ENCODE measurements at places on chromosomes 12 and 14.

DNA sequence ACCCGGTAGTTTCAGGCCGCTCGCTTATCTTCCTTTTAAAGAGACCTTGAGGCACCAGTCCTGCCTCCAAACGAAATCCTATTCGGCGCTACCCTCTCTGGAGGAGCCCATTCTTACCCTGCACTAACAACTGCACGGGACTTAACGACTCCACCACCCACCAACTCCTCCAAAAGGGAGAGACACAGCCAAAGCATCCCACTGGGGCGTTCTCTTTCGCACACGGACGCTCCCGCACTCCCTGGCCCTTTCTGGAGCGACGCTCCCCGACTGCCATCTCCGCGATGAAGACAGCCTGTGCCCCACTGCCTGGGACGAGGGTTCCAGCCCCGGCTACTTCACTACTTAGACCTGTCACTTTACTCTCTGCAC lies 650 bp downstream of the GALC start:
- DNase-seq = peak; percentile 31

GRCh38 chr12:128694445-128694844 lies 129.3 kb downstream of the SLC15A4 start:
- DNase-seq = no peak

DNA sequence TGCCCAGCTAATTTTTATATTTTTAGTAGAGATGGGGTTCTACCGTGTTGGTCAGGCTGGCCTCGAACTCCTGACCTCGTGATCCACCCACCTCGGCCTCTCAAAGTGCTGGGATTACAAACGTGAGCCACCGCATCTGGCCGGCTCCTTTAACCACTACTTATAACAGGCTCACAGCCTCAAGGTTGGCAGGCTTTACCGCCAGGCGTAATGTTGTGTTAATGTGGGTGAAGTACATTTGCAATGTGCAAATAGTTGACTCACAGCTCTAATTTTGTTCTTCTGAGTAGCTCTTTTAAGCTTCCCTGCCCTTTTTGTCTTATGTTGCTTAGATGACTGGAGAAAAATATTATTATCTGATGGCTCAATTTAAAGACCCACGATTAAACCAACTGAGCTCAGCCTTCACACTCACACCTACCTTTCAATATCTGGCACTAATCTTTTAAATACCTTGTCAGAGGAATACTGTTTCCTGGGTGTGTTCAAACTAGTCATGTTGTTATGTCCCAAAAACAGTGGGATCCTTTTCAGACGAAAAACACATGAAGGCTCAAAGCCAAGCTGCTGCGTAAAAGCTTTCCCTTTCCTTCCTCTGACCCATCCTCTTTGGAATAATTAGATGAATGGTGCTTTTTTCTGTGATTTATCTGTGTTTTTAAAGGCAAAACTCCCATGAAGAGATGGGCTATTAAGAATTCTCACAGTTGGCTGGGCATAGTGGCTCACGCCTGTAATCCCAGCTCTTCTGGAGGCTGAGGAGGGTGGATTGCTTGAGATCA lies 57.2 kb upstream of the USP44 start:
- DNase-seq = no peak

DNA sequence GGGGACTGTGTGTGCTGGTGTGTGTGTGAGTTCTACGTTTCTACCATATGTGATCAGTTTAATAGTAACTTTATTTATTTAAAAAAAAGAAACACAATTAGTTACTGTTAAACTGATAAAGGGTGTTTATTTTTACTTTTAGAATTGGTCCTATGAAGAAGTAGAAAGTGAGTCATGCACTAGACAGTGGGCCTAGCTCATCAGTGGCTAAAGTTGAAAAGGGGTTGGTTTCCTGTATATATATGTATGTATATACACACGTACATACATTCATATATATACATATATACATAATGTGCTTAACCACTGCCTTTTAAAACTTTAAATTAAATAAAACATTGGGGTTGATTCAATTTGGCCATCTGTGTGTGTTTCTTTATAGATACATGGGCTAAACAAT lies 68.8 kb upstream of the TMEM263 start:
- DNase-seq = no peak

- DNase-seq = no peak
Observed at GRCh38 chr14:29724991-29725390, 202.7 kb downstream of the PRKD1 start.

DNA sequence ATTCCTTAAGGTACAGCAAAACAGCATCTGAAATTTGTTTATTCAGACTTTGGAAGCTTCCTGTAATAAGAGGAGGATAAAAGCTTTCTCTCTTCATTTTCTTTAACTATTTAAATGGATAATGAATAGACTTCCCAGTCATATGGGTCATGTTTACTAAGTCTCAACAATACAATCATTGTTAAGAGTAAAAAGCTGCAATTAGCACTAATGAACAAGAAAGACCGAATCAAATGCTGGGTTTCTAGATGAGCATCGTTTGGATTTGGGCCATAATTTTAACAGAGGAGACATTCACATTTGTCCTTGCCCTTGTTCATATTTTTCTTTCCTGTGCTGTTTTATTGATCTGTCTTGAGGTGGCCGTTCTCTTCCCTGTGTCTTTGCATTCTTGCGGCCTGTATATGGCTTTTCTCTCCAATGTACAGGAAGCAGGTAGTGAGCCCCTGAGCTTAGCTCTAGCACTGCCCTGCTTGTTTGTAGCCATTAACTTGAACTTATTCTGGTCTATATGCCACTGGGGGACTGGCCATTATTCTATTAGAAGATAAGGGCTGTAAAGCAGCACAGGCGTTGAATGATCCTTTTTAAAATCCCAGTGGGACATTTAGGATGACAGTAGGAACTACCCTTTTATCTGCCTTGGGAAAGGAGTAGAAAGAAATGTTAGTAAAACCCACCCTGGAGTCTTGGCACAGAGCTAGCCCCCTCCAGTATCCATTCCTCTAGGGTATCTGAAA lies 34.6 kb downstream of the ABHD12B start:
- no peak for DNase-seq

GRCh38 chr12:25293653-25294052 lies 42.9 kb upstream of the KRAS start:
- no peak for DNase-seq

DNA sequence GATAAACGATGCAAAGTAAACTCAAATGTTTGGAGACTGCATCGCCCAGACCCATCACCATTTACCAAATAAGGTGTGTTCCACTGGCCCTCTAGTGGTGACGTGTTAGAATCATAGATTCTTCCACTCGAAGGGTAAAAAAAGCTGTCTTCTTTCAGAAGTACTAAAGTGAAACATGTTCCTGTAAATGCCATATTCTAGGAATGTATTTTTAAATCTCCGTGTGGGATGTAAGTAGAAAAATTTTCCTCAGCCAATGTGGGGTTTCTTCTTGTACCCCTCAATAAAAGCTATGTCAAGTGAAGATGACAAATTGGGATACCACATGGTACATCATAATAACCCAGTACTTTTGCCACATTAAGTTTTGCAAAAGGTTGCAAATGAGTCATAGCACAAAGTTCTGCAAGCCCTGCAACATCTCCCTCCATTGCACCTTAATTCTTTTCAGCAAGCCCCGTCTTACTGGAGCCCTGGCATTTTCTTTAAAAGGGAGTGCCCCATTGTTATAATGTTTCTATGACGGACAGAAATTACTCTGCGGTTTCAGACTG lies 100.8 kb downstream of the CCER1 start:
- DNase-seq = peak; percentile 8

DNA sequence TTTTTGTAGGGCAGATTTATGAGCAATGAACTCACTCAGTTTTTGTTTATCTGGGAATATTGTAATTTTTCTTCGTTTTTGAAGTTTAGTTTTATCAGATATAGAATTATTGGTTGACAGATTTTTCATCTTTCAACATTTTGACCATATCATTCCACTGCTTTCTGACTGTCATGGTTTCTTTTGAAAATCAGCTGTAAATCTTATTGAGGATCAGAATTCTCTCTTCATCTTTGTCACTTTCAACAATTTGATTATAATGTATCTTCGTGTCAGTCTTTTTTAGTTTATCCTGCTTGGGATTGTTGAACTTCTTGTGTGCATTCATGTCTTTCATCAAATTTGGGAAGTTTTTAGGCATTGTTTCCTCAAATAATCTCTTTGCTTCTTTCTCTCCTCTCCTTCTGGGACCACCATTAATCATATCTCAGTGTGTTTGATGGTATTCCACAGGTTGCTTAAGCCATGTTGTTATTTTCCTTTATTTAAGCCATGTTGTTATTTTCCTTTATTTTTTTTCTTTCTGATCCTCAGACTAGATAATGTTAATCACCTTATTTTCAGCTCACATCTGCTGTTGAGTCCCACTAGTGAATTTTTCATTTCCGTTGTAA lies 229.7 kb upstream of the GARIN2 start:
- no peak for DNase-seq

- no peak for DNase-seq
Observed at GRCh38 chr12:107207931-107208525, 114.7 kb upstream of the CRY1 start.

- DNase-seq = no peak
Observed at GRCh38 chr12:104855599-104855998, 102.5 kb downstream of the SLC41A2 start.

GRCh38 chr12:17333287-17333686 lies 727.3 kb upstream of the LMO3 start:
- DNase-seq = no peak

GRCh38 chr14:96104469-96105057 lies 65.4 kb downstream of the C14orf132 start:
- DNase-seq = peak; percentile 16

DNA sequence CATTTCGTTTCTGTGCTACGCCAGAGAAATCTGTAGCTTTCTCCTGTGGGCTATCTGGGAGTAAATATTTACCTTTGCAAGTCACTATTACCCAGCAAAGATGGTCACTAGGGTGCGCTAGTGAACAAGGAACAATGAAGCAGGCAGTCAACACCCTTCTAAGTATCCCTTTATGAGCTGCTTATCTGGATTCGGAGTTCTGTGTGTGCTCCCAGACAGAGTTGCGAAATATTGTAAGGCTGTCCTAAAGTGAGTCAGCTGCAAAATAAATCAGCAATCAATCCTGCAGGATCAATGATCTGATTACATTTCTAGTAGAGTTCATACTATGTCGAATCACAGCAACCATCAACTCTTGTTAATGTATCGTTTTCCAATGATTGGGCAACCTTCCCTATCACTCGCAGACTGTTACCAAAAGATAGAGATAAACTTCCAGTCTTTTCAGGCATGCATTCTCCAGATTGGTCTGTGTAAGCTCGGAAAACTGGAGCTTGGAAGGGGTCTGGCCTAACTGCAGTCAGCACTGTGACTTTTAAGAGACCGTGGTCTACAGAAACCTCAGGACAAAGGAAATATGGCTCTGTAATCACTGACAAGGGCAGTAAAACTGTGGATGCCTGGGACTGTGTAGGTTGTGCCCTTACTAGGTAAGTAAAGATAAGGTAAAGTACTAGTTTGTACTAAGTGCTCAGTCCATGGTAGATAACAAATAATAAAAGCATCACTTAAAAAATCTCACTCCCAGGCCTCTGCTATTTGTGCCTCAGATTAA lies 133.5 kb downstream of the KCNK10 start:
- peak; percentile 85 for DNase-seq

- peak; percentile 99 for DNase-seq
Observed at GRCh38 chr14:45083976-45084722, at the start of gene PRPF39. TSS of gene PRPF39 (plus strand) at chr14:45084116. CDS start at chr14:45095240, 11,124 bp downstream.

DNA sequence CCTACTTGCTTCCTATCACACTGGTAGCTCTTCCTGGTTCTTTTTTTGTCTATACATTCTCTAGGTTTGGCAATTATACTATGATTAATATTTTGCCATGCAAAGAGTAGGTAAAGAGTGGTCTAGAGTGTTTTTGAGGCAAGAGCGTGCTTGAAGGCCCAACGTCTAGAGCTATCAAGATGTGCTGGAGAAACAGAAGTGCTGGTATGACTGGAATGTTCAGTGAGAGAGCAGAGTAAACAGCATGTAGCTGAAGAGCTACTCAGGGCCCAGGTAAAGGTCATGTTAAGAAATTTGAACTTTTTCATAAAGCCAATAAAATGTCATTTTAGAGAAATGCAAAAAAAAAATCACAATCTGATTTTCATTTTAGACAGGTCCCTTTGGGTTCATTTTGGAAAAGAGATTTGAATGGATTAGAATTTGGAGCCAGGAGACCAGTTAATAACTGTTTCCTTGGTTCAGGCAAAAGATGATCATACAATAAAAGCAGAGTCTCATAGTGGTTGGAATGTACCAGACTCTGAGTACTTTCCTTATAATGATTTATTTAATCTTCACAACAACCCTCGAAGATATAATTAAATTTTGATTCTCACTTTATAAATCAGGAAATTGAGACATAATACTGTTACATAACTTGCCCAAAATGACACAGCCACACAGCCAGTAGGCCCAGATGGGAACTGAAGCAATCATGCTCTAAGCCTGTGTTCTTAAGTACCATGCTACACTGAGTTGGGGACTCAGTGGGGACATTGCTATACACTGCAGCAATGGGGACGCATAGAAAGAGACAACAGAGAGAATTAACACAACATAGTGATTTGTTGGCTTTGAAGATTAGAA lies 350.1 kb downstream of the NELL2 start:
- DNase-seq = no peak

DNA sequence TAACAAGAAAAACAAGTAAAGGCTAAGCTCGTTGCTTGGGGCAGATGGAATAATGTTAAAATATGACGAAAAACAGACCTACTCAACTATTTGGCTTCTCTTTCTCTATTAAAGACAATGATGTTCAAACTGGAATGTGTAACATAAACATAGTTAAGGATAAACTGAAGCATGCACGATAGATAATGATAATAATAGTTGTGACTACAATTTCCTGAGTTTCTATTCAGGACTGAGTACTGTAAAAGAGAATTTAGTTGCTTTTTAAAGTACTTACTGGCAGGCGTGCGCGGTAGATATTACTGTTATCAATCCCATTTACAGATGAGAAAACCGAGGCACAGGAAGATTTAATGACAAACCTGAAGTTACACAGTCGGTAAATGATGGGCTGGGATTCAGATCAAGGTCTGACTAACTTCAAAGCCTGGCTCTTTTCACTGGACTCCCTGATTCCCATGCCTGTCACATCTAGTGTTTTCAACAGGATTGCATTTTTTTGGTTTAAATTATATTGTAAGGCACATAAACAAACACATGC lies 103.0 kb downstream of the CRADD start:
- no peak for DNase-seq

DNA sequence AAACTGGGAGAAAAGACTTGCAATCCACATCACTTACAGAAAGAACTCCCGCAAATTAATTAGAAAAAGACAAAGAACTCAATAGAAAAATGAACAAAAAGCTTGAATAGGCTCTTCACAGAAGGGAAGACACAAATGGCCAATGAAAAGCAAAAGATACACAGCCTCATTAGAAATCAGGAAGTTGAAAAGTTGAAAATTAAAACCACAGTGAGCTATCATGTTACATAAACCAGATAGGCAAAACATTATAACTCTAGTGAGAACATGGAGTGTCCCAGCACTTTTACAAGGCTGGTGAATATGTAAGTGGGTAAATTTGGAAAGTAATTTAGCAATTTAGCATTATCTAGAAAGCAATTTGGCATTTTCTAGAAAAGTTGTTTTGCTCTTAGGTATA lies 158.4 kb upstream of the RASSF8 start:
- peak; percentile 32 for DNase-seq

- no peak for DNase-seq
Observed at GRCh38 chr12:64696080-64696741, 63.0 kb downstream of the GNS start.

GRCh38 chr12:75979181-75979580 lies 52.4 kb downstream of the PHLDA1 start:
- DNase-seq = no peak
